H1 (cell line): ENCODE measurements at places on chromosomes 2 and 18. TPM values are rescaled to one million over a fixed set of nuclear protein-coding genes. Genes with fewer than 3 reads are reported as not detected.

KIF1A gene
- total RNA-seq, result 267 and 281 TPM in 2 replicates

DYNC1I2 gene
- total RNA-seq, result 65.6 and 68.1 TPM in 2 replicates

DNA sequence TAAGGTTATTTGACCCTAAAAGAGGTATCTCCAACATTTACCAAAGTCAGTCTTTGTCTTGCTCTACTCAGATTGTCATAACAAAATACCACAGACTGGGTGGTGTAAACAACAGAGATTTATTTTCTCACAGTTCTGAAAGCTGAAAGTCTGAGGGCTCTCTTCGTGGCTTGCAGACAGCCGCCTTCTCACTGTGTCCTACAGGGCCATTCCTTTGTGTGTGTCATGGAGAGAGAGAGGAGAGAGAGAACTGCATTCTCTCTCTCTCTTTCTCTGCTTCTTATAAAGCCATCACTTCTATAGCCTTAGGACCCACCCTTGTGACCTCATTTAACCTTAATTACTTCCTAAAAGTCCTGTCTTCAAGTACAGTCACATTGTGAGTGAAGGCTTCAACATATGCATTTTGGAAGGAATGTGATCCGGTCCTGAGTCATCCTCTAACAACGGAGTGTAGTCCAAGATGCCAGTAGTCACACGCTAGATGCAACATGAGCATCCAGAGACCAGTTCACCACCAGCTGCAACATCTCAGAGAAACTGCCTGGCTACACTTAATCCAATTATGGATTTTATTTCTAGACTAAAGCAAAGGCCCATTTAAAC, 130.2 kb downstream of the CD226 start:
- no peak overlapping the region for H3K27ac ChIP-seq
- H3K36me3 ChIP-seq, result no peaks in the 10 kb centered on the region
- no peak for DNase-seq
- H3K4me3 ChIP-seq, result no peak overlapping the region
- H3K27me3 ChIP-seq, result no peaks in the 10 kb centered on the region

- no peaks in the 10 kb centered on the region; the same call in 1 of the 2 replicates for H3K4me1 ChIP-seq
- no peaks in the 10 kb centered on the region for H3K27me3 ChIP-seq
- H3K27ac ChIP-seq, result no peak within 1 kb of the TSS
- H3K36me3 ChIP-seq, result no peaks in the 10 kb centered on the region
- DNase-seq, result no peak
- no peak within 1 kb of the TSS for H3K4me3 ChIP-seq
Observed at GRCh38 chr2:187554011-187554703, at the start of gene TFPI. Gene TFPI, minus strand, starts transcription at chr2:187554435. Its CDS starts 50,667 bp downstream, at chr2:187503768.

DNA sequence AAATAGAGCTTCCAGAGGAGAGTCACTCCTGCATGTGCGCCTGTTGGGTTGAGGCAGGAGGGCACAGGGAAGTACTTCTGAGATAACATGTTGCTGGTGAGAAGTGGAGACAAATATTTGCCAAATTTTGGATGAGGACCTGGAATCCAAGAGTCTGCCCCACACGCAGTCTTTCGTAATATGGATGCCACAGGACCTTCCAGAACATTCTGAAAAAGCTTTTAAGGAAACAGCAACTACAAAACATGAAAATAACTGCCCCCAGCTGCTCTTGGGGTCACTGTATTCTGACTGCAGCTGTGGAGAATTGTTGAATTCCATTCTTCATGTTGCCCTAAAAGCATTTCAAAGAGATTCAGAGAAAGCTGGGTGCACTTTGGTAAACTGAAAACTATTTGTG, 227.5 kb downstream of the C1D start:
- no peak for DNase-seq
- no peaks in the 10 kb centered on the region for H3K4me1 ChIP-seq
- no peaks in the 10 kb centered on the region for H3K36me3 ChIP-seq
- H3K27ac ChIP-seq, result no peak overlapping the region

- H3K27ac ChIP-seq, result no peak overlapping the region
- no peaks in the 10 kb centered on the region for H3K27me3 ChIP-seq
- H3K36me3 ChIP-seq, result no peaks in the 10 kb centered on the region
- H3K4me3 ChIP-seq, result no peak overlapping the region
- DNase-seq, result no peak
Observed at GRCh38 chr2:3265471-3265870, 112.1 kb downstream of the EIPR1 start.

ICA1L gene
- 3.4 TPM in 2 replicates for total RNA-seq

RAPGEF4 gene
- 1.4 and 2.6 TPM in 2 replicates for total RNA-seq
